AML-193 (cell line): ENCODE measurements at places on chromosomes 7 and 10.

- DNase-seq = no peak
Measured at GRCh38 chr10:66786709-66787108, 139.1 kb upstream of the LRRTM3 start.

- DNase-seq = no peak
Measured at GRCh38 chr10:16260388-16260787, 176.4 kb upstream of the PTER start.

GRCh38 chr7:18087026-18087686 lies 59.5 kb upstream of the PRPS1L1 start:
- DNase-seq = no peak

DNA sequence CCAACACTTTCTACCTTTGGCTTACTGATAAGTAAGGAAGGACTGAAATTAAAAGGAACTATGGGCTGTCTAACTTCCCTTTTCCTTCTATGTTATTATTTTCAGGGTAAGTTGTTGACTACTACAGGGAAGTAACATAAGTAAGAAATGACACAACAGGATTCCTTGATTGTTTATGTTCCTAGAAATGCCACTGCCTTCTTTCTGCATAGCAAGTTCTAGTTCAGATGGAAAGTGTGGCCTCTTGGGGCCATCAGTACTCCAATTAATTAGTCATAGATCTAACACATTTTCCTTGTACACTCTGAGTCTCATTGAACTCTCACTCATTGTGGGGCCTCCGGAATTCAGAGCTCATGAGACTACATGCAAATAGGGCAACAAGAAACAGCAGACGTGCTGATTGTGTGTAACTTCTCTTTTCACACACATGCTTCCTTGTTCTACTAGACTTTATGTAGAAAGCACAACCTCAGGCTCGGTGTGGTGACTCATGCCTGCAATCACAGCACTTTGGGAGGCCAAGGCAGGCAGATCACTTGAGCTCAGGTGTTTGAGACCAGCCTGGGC lies 35.3 kb upstream of the HIBADH start:
- peak; percentile 82 for DNase-seq

GRCh38 chr7:84697506-84697905 lies 489.4 kb downstream of the SEMA3D start:
- DNase-seq = no peak

GRCh38 chr10:55024713-55025112 lies 223.7 kb upstream of the PCDH15 start:
- peak; percentile 27 for DNase-seq

DNA sequence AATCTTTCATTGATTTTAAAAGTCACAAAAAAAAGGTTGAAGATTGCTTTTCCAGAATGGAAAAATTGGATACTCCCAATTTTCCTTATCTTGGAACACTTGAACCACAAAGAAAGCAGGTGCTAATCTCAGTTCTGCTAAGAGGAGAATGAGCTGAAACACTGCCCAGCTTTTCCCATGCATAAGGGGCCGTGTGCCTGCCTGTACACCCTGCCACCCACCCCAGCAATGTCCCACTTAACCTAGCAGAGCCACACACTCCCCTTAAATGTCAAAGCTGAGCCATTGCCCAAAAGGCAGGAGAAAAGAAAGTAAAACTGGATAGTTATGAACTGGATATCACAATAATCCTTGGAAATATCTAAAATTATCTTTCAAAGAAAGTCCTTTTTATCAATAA lies 13.4 kb downstream of the PDE1C start:
- DNase-seq = no peak

- DNase-seq = no peak
Measured at GRCh38 chr7:68125168-68125567, 1128.5 kb downstream of the TYW1 start.

- no peak for DNase-seq
Measured at GRCh38 chr10:85603151-85603940, 763.2 kb downstream of the GRID1 start.
